ENCODE measurements at places on chromosomes 16 and 17.
A peak's percentile ranks its signal among the peaks of the same experiment; 100 is the strongest.

DNA sequence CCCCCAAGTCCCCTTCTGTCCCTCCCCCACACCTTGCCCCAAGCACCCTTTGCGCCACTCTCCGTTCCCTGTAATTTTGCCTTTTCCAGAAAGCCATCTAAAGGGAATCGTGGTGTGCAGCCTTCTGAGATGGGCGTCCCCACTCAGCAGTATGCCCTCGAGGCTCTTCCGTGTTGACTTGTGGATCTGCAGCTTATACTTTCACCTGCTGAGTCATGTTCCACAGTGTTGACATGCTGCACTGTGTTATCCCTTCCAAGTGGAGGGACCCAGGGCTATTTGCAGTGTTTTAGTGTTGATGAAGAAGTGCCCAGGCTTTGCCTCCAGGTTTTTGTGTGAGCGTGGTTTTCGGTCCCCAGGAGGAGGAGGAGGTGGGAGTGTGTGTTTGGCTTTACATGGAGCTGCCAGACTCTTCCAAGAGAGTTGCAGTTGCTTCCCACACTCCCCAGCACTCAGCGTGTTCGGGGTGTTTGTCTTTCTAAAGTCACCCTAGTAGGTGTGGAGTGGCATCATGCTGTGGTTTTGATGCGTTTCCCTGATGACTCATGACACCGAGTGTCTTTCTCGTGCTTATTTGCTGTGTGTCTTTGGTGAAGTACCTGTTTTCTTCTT is 32.1 kb upstream of the JPT2 start:
- DNase-seq: peak; percentile 62

- no peak for DNase-seq
Measured at GRCh38 chr16:86556576-86556975, 1.5 kb upstream of the MTHFSD start.

GRCh38 chr16:50651835-50652438 is 29.2 kb downstream of the SNX20 start:
- DNase-seq: no peak

DNA sequence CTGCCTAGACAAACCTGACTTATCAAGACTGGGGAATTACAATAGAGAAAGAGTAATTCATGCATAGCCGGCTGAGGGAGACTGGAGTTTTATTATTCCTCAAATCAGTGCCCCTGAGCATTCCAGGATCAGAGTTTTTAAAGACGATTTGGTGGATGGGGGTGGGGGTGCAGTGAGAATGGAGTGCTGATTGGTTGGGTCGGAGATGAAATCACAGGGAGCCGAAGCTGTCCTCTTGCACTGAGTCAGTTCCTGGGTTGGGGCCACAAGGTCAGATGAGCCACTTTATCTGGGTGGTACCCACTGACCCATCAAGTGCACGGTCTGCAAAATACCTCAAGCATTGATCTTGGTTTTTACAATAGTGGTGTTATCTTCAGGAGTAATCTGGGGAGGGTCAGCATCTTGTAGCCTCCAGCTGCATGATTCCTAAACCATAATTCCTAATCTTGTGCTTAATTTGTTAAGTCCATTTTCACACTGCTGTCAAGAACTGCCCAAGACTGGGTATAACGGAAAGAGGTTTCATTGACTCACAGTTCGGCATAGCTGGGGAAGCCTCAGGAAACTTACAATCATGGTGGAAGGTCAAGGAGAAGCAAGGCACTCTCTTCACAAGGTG is 69.6 kb downstream of the MARF1 start:
- no peak for DNase-seq

- no peak for DNase-seq
Measured at GRCh38 chr17:46922487-46922803, 515 bp upstream of the GOSR2 start.

- no peak for DNase-seq
Measured at GRCh38 chr17:30296499-30297080, 4.8 kb upstream of the BLMH start.

DNA sequence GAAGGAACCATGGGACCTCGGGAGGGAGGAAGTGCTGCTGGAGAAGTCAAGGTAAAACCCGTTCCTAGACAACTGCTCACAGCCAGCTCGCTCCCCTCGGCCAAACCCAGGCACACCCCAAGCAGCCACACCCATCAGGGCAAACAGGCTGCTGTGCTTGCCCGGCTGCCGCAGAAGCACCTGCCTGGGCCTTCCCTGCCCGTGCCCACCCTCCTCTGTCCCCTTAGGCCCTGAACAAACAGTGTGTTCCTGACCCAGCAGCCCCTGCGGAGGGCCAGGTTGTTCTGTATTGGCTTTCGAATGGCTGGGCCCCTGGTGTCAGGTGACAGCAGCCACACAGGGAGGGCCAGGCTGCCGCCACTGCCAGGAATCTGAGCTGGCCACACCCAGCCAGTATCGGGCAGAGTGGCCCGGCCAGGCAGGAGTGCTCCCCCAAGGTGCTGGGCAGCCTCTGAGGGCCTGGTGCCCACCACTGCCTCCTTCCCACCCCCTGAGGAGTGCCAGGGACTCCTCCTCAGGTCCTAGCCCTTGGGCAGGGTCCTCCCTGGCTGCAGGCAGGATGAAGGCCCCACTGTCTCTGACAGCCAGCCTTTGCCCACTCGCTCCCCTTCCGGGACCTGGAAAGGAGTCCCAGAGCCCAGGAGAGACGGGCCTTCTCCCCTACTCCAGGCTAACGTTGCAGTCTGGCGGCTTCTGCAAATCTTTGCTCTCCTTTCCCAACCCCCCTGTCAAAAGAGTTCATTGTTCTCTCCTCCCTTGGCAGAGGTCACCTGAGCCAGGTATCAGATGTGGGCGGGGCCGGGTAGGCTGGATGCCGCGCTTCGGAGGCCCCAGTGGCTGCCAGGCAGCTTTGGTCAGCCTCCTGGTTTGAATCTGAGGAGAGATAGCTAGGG is 24.0 kb downstream of the LLGL2 start:
- no peak for DNase-seq

- no peak for DNase-seq
Measured at GRCh38 chr17:44558334-44558709, 1.0 kb downstream of the FZD2 start.

- DNase-seq: peak; percentile 48
Measured at GRCh38 chr17:4594931-4595684, 10.8 kb downstream of the SMTNL2 start.
